ENCODE measurements at places on chromosomes 11 and 22. TPM values are rescaled to one million over a fixed set of nuclear protein-coding genes. Genes with fewer than 3 reads are reported as not detected.

Gene ZNF408
- total RNA-seq: 16.8 TPM

Gene PRRG4
- 0.53 TPM for total RNA-seq

Gene SLC22A6
- total RNA-seq: not detected

Gene TEAD1
- 60.0 TPM for total RNA-seq

Gene NOX4
- not detected for total RNA-seq

Gene BRSK2
- total RNA-seq: 5.6 TPM

Gene PDGFB
- 2.8 TPM for total RNA-seq

All from A549 treated with RU486 at 1 μM for 4 hours (cell line).